HFFc6 (cell line): ENCODE measurements at places on chromosomes 6 and 20.

DNA sequence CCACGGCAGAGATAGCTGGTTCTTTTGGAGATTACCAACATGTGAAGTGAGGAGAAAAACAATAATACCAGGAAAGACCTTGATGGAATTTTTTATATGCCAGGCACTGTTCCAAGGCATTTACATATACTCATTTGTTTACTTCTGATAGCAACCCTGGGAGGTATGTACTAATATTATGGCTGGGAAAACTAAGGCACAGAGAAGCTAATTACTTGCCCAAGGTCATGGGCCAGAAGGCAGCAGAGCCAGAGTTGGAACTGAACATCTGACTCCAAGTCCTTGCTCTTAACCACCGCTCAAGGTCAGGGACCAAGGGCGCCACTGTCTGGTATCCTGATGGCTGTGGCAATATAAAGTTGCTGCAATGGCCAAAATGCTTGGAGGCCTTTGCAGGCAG is 97.0 kb upstream of the KCNG1 start:
- DNase-seq: no peak

- no peak for DNase-seq
Observed at GRCh38 chr6:5737460-5737859, 269.3 kb downstream of the NRN1 start.

GRCh38 chr20:9626357-9626756 is 112.0 kb downstream of the LAMP5 start:
- DNase-seq: no peak

DNA sequence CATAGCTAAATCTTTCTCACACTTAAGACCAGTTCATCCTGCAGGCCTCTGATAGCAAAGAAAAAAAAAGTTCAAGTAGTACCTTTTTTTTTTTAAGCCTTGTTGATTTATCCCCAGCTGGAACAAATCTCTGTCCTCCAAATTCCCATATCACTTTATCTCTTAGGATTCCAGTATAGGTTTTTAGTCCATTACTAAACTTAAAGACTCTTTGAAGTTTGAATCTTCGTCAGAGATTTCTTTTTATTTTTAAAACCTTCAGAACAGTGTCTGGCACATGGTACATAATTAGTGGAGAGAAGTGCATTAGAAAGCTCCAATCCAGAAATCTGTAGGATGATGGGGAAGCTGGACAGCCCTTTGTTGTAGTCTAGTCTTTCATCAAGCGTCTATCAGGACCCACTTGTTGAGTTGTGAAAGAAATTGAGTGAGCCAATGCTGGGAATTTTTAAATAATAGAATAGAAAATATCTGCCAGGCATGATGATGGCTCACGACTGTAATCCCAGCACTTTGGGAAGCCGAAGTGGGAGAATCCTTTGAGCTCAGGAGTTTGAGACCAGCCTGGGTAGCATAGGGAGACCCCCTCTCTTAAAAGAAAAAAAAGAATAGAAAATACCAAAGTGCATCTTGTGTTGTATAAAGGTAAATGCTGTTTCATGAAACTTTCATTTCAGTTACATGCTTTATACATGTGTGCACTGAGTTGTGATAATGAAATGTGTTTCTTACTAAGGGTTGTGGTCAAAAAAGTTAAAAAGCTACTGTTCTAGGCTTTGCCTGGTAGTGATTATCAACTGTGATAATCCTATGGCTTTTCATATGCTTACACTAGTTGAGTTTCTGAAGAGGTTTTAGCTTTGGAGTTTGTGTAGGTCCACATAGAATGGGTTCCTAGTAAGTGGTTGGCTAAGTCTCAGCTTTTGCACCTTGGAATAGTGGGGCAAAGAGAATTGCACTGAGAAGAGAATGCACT is 3.2 kb downstream of the NFYA start:
- no peak for DNase-seq

DNA sequence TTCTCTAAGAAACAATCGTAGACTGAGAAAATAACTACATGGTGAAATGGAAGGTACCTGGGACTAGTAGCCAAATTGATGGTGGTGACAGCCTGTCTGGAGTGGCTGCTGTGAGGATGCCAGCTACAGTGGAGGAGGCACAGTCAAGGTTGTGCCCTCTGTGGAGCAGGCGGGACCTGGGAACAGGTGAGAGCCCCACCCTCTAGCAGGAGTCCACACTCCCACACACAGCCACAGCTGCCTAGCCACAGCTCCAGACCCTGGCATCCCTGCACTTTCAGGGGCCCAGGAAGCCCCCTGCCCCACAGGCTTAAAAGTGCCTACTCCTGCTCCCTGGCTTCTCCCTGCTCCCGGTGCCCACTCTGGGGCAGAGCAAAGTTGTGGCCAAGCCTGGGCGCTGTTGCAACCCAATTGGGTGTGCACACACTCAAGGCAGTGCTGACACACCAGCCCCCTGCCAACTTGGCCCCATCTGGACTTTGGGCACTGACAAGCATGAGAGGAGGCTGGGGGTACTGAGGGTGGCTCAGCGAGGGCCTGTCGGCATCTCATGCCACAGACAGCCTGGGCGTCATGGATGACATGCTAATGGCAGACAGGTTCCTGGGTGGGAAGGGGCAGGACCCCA is 548.7 kb downstream of the TBC1D32 start:
- DNase-seq: no peak

DNA sequence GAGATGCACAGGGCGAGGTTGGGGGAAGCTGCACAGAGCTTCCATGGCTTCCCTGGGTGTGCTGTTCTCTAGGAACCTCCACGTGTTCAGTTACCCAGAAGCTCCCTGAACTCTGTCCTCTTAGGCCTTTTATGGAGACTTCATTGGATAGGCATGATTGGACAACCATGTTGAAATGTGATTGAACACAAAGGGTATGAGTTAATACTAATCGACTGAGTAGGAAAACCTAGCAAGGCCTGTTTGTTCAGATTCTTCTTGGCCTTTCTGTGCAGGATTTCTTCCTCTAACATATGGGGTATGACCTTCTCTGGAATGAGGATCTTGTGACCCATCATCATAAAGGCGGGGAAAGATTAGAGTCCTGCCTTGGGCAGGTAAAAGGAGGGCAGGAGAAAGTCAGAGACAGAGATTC is 70.7 kb upstream of the SMIM29 start:
- no peak for DNase-seq
